ENCODE measurements at places on chromosomes 1 and 21.

DNA sequence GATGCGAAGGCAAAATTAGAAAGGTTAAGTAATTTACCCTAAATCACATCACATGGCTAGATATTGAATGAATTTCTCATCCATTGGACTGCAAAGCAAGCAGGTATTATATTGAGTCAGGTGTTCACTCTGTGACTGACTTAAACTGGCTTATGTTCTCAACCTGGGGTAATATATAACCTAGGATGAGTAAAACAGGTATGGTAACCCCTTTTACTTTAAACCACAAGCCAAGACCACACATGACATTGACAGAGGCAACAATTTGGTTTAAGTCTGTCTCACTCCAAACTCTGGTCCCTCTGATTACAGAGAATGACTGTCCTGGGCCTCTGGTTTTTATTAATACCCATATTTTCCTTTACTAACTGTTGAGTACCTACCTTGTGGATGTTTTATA lies 33.3 kb downstream of the MAEL start:
- no peak for DNase-seq

GRCh38 chr1:16484931-16485330 lies 29.2 kb downstream of the RNU1-1 start:
- no peak for DNase-seq

DNA sequence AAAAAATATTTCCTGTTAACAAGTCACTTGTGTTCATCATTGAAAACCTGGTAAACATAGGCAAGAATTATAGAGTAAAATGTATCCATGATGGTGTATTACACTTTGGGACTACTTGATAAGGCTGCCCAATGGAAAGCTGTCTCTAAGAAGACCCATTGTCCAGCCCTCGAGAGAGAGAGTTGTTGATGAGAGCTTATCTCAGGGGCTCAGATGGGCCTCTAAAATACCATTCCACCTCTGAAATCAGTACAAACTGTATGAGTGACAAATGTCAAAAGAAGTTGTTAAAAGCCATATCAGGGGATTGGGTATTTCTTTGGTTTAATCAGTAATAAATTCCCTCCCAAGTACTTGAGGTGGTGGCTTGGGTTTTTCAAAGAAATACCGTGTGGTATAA lies 96.1 kb downstream of the KCNK1 start:
- no peak for DNase-seq

DNA sequence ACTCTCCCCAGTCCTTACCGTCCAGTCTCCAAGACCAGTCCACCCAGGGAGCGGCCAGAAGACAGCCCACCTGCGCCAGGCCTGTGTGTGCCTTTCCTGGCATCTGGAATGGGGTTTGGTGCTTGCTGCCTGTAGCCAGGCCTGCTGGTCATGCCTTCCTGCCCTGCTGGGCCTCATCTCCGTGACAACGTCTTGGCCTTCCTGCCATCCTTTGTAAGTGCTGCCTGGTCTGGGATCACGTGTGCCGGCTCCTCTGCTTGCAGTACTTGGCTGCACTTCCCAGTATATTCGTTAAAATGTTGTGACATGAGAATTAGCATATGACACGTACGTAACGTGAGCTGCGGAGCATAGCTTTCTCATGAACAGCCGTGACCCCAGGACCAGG lies 145.3 kb upstream of the COL6A1 start:
- DNase-seq = no peak

- peak; percentile 5 for DNase-seq
Observed at GRCh38 chr21:37711836-37712568, 204.3 kb downstream of the KCNJ6 start.

GRCh38 chr1:21342961-21343838 lies 52.9 kb upstream of the ECE1 start:
- peak; percentile 57 for DNase-seq

DNA sequence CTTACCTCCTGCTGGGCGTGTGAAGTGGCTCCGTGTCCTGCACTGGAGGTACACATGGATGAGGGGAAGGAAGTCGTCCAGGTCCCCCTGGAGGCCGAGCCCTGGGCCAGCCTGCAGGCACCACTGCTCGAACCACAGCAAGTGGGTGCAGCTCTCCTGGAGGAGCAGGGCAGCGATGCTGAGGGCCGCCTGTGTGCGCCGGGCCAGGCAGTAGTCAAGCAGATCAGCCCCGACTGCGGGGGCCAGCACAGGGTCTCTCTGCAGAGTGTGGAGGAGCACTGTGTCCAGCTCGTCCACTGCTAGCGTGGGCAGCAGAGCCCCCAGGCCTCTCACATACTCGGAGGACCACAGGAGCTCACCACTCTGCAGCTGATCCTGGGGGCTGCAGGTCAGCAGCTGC lies 45.9 kb downstream of the URB1 start:
- DNase-seq = no peak

DNA sequence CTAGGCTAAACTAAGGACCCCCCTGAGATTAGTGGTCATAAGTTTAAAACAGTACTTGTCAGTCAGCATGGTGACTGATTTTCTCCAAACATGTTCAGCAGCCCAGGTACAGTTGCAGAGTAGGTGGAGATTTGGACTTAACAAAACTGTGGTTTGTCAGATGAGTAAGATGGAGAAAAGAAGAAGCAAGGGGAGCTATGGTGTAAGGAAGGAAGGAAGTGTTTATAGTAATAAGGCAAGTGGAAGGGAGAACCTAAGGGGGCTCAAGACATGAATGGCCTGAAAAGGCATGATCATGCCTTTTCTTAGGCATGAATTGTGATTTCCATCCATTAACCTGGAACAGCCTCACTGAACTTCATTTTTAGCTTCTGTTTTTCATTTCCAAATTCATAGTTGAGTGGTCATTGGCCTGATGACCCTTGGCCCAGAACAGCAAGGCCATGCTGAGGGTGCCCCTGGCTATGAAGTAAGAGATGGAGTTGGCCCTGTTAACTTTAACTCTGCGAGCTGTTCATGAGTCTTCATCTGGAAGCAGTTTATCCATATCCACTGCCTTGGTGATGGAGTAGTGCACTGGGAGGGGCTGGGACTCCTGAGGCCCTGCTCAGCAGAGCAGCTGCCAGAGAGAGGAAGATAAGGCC lies 60.7 kb downstream of the LRRC8D start:
- DNase-seq = no peak

DNA sequence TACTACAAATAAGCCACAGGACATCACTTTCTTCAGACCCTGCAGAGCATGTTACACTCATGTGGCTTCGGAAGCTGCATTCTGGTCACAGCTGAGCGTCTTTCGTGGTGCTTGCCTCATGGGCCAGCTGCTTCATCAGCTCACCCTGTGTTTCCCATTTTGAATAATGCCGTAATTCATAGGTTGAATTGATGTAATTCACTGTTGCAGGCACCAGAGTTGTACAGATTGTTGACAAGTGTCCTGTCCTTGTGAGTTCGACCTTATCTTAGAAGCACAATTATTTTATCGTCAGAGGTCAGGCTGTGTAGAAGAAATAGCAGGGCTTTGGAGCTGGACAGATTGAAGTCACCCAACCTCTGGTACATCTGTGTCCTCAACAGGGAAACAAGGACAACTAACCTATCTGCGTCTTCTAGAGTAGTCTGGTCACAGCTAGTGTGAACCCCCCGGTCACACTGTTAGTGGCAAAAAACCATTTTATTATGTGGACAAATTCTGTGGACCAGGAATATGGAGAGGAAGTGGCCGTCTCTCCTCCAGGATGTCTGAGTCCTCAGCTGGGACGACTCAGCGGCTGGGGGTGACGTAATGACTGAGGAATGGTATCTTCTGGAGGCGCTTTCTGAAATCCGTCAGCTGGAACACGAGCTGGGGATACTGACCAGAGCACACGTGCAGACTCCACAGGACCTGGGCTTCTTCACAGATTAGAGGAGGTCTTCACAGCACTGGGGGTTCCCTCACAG lies 17.8 kb downstream of the PKNOX1 start:
- DNase-seq = no peak

GRCh38 chr1:75615613-75616435 lies 4.9 kb upstream of the SLC44A5 start:
- no peak for DNase-seq

DNA sequence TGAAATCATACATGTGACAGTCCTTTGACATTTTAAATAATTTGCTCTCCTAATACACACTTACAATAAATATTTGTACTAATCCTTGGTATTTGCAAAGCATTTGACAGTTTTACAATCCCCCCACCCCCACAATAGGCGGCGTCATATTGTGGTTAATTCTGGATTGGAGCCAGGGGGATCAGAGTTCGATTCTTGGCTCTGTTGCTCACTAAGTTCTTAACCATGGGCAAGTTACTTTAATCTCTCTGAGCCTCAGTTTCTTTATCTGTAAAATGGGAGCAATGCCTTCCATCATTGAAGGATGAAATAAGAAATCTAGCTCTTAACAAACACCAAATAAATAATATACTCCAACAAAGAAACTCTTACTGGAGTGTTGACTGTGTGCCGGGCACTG lies 23.8 kb downstream of the CACNA1S start:
- DNase-seq = no peak

DNA sequence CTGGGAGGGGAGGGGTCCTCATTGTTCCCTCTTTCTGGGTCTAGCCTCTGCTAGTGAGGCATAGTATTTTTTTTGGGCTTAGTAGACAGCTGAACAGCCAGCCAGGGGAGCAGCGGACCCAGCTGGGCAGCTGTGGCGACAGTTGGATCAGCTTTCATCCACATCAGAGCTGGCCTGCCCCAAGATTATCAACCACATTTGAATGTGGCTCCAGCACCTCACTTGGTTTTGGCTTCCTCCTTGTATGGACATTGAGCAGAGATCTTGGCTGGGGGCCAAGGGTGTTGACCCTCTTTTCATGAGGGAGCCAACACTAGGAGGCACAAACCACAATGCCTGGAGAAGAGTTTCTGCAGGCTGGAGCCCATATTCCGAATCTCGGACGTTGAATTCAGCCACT lies 25.0 kb downstream of the WNT4 start:
- no peak for DNase-seq

- DNase-seq = no peak
Observed at GRCh38 chr1:100526894-100527293, 11.0 kb upstream of the GPR88 start.

GRCh38 chr1:156828400-156829124 lies 11.9 kb upstream of the SH2D2A start:
- no peak for DNase-seq

GRCh38 chr1:199101139-199101538 lies 462.3 kb downstream of the PTPRC start:
- no peak for DNase-seq

DNA sequence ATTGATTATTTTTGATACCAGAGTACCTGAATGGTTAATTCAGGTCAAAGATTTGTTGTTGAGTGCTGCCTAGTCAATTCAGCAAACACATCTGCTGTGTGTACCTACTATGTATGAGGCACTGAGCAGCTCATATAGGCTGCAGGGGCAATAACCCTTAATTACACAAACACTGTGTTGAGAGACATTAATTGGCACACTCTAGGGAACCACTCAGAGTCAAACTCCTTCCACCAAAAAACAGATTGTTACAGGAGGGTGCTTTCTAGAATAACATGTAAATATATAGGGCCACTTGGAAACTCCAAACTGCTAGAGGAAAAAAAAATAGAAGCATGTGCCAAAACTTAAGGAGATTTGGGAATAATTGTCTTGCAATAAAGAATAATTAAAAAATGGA lies 31.3 kb downstream of the UBE2U start:
- no peak for DNase-seq

DNA sequence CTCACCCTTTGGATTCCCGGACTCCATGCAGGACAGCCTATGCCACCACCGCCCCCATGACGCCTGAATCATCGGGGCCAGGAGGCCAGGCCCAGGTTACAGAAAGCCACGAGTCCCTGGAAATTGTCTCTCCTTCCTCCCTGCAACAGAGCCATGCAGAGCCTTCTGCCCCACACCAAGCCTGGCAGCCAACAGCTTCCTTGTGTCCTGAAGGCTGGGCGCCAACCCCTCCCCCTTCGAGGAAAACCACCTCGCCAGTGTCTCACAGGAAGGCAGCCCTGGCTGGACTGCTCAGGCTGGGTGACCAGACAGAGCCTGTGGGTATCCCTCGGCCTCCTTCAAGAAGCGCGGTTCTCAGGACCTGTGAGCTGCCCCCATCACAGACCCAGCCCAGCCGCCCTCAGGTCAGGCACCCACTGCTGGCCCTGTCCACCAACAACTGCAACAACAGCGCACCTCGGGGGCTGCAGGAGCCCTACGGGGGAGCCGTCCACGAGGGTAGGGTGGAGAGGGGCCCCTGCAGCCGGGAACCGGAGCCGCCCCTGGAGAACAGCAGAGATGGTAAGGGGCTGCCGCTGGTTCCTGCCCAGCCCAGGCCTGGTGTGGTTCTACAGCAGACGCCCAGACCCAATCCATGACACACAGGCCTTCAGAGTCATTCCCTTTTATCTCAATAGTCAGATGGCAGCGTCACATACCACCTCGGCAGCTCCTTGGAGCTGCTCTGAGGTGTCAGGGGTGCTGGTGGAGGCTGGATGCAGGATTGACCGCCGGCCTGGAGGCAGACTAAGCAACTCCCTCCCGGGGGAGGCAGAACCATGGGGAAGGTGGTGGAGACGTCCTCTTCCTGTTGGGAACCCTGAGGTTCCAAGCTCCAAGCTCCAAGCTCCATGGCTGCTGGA lies 23.7 kb downstream of the KIAA1614 start:
- DNase-seq = no peak

GRCh38 chr1:72186733-72187307 lies 95.5 kb downstream of the NEGR1 start:
- no peak for DNase-seq

GRCh38 chr1:6353955-6354658 lies 39.5 kb downstream of the ACOT7 start:
- DNase-seq = no peak

GRCh38 chr1:100132566-100133477 lies at the start of the genes SASS6 and TRMT13:
TSS of gene SASS6 (minus strand) at chr1:100132930. CDS start at chr1:100132814, 116 bp downstream.
TSS of gene TRMT13 (plus strand) at chr1:100133163. CDS start at chr1:100133169, 6 bp downstream.
- DNase-seq = peak; percentile 97

GRCh38 chr1:111596499-111596898 lies 23.1 kb upstream of the RAP1A start:
- peak; percentile 81 for DNase-seq

- DNase-seq = no peak
Observed at GRCh38 chr1:41955461-41956159, 36.9 kb upstream of the HIVEP3 start.

DNA sequence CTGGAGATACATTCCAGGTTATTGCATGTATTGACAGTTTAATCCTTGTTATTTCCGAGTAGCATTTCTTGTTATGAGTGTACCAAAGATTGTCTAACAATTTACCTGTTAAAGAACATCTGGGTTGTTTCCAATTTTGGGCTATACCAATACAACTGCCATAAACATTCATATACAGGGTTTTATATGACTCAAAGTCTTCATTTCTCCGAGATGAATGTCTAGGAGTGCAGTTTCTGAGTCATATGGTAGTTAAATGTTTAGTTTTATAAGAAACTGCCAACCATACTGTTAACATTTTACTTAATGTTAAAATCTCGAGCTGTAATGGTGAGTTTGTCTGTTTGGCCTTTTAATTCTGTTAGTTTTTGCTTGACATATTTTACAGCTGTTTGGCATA lies 10.0 kb downstream of the RAB4A start:
- DNase-seq = no peak

DNA sequence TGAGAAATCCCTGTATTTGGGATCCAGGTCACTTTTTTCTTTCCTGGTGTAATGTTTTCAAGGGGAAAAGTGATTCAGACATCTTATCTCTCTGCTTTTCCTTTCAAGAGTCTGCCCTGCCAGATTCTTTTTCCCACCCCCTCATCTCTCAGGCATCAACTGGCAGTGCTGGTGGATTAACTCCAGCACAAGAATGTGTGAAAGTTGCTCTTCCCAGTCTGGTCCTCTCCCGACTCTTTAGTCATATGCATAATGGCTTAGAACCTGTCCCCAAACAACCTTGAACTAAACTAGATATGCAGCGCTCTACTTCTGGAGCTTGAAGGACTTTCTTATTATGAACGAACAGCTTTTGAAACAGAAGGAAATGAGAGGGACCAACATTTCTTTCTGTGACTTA lies 88.5 kb downstream of the SLC44A5 start:
- DNase-seq = no peak

All from CD4-positive, alpha-beta T cell treated with Interleukin-2 at 100 ng/mL for 4 hours (primary cell).